Fibroblast of skin of abdomen (primary cell): ENCODE measurements at places on chromosomes 1 and 21.
A peak's percentile ranks its signal among the peaks of the same experiment; 100 is the strongest.

DNA sequence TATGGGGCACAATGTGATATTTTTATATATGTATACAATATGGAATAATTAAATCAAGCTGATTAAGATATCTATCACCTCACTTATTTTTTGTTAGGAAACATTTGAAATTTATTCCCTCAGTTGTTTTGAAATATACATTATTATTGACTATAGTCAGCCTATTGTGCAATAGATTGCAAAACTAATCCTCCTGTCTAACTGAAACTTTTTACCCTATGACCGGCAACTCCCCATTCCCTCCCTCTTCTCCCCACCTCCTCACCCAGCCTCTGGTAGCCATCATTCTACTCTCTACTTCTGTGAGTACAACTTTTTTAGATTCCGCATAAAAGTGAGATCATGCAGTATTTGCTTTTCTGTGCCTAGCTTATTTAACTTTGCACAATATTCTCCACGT is 117.7 kb upstream of the SGIP1 start:
- DNase-seq = no peak

DNA sequence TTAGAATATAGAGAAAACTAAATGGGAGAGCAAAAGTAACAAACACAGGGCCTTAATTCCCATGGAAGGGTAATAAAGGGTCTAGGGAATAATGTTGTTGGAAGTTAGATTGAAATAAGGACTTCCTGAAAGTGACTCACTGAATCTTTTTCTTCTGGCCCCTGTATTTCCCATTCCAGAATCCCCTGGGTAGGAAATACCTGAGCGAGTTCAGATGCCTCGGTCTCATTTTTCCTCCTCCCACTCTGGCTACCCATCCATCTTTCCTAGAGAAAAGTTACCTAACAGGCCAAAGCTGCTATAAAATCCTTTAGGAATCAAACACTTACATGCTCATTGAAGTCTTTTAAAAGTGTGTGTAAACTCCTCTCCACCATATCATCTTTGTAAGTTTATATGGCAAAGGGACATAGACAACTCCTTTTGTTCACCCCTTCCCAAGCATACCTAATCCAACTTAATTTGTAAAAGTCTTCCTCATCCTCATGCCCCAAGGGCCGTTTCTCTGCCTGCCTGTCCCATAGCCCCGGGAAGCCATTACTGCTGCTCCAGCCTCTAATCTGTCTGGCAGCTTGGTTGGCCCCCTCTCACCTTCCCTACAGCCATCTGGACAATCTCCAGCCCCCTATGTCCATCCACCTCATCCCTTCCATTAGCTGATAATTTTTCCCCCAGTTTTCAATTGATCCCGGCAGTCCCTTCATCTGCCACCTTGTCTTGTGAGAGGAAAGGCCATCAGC is 3.3 kb upstream of the MEF2D start:
- peak; percentile 23 for DNase-seq

- DNase-seq = peak; percentile 62
Observed at GRCh38 chr1:59682396-59683080, 132.2 kb upstream of the HOOK1 start.

DNA sequence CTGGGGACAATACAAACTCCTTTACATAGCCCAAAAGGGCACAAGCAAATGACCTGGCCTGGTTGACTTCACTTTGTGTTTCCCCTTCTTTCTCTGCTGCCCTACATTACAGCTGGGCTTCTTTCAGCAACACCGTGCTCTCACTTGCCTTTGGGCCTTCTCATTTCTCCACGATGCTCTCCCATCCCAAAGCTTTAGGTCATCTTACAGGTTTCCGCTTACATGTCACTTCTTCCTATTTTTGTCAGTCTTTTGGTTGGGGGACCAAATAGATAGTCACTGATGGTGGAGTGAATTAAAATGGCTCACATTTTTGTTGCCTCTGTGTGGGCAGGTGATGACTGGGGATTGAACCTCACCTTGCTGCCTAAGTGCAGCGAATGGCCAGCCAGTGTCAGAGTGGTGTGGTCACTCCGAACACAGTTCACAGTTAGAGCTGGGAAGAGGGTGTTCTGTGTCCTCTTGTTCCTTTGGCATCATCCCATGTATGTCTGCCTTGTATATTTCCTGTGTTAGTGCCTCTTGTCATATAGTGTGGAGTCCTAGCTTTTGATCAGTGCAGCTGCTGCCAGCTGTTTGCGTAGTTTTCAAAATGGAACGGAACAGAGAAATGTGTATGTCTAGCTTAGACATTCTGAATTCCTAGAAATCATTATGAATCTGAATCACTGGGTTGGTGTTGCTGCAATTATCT is 134.8 kb downstream of the NOS1AP start:
- DNase-seq = no peak

- DNase-seq = peak; percentile 63
Observed at GRCh38 chr1:240658312-240658960, 46.5 kb upstream of the GREM2 start.

DNA sequence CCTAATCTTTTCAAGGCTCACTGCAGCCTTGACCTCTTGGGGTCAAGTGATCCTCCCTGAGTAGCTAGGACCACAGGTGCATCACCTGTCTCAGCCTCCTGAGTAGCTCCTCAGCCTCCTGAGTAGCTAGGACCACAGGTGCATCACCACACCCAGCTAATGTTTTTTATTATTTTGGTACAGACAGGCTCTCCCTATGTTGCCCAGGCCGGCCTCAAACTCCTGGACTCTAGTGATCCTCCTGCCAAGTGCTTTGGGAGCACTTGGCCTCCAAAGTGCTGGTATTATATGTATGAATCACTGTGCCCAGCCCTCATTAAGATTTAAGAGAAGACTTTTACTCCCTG is 58.5 kb upstream of the S1PR1 start:
- no peak for DNase-seq

- DNase-seq = no peak
Observed at GRCh38 chr1:219812086-219812485, 116.3 kb downstream of the SLC30A10 start.

GRCh38 chr1:20551945-20552727 is at the start of gene FAM43B:
Gene FAM43B, plus strand, starts transcription at chr1:20552573. Its CDS starts 401 bp downstream, at chr1:20552974.
- DNase-seq = peak; percentile 24

- peak; percentile 81 for DNase-seq
Observed at GRCh38 chr1:185566995-185567394, 167.2 kb upstream of the HMCN1 start.

DNA sequence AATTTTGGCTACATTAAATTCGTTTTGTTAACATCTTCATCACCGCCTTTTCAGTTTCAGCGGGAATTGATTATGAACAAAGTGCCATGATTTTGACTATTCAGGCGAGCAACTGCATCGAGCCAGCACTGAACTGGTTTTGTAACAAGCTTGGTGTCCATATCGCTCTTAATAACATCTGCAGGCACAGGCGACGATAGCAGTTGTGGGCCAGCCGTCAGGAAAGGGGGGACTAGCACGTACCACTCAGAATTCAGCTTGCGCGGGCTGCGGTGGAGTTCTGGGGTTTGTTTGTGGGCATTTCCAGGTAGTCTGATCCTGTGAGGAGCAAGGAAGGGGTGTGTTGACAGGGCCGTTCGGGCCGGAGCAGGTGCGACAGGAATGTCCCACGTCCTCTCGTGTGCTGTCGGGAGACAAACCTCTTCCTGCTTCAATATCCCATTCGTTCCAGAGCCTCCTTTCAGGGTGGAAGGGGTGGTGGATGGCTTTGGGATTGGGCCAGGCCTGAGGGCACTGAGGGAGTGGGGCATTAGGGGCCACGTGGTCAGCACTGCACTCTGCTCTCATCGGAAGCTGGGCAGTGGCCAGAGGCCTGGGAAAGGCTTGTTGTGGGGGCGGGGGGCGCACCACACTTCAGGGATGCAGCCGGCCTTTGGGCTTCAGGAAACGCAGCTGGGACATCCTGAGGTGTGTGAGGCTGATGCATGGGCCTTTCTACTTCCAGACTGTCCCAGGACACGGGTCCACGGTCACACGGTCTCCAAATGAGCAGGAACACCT is 39.1 kb downstream of the SKI start:
- no peak for DNase-seq

- DNase-seq = peak; percentile 92
Observed at GRCh38 chr1:245986404-245987218, 520.5 kb downstream of the SMYD3 start.

- peak; percentile 82 for DNase-seq
Observed at GRCh38 chr1:221712198-221712684, 29.6 kb downstream of the DUSP10 start.

- peak; percentile 39 for DNase-seq
Observed at GRCh38 chr1:226608699-226609505, 60.3 kb downstream of the STUM start.

- DNase-seq = no peak
Observed at GRCh38 chr1:203621559-203622262, 4.9 kb upstream of the ATP2B4 start.

- DNase-seq = peak; percentile 78
Observed at GRCh38 chr21:38219049-38219628, 37.7 kb upstream of the KCNJ15 start.

GRCh38 chr1:10965546-10966226 is 46.8 kb upstream of the TARDBP start:
- no peak for DNase-seq

- DNase-seq = peak; percentile 6
Observed at GRCh38 chr1:227944090-227944930, 3.4 kb downstream of the WNT9A start.

GRCh38 chr1:7811476-7811875 is 27.4 kb downstream of the PER3 start:
- no peak for DNase-seq

DNA sequence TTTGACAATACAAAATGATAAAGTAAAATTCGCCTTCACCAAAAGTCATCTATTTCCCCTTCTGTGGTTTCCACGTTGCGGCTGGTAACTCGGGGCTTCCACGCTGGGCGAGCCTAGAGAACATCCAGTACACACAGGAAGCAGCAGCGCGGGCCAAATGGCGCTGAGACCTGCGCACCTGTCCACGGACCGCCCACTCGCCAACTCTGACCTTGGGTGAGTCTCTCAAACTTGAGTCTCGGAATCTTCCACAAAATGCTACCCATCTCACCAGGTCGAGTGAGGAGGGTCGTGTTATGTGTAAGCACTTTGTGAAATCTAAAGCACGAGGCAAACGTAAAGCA is 820 bp upstream of the TTF2 start:
- no peak for DNase-seq

DNA sequence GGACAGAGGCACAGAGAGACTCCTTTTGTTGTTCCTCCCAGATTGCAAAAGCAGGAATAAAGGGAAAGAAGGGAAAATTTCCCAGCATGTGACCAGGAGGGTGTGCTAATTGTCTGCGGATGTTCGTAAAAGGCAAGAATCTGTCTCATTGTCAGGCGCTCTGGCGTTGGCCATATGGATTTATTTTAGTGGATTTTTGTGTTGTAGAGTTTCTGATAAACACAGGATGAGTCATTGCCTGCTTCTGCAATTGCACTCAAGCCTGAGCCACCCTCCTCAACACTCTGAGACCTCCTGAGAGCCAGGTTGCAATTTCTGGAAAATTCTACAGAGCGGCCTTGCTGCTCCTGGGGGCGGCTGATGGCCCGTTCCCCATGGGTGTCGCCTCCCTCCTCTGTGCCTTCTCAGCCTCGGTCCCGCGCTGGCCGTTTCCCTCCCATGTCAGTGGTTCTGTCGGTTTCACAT is 227.7 kb downstream of the KAZN start:
- DNase-seq = peak; percentile 91

GRCh38 chr1:36889478-36890226 is 144.7 kb downstream of the GRIK3 start:
- no peak for DNase-seq

GRCh38 chr1:200895443-200895789 is 716 bp downstream of the INAVA start:
- DNase-seq = no peak

- DNase-seq = no peak
Observed at GRCh38 chr1:111442457-111442856, 6.6 kb downstream of the WDR77 start.

GRCh38 chr1:116347696-116348095 is 25.3 kb upstream of the ATP1A1 start:
- DNase-seq = no peak

GRCh38 chr1:8745749-8746390 is 71.6 kb downstream of the RERE start:
- DNase-seq = no peak

DNA sequence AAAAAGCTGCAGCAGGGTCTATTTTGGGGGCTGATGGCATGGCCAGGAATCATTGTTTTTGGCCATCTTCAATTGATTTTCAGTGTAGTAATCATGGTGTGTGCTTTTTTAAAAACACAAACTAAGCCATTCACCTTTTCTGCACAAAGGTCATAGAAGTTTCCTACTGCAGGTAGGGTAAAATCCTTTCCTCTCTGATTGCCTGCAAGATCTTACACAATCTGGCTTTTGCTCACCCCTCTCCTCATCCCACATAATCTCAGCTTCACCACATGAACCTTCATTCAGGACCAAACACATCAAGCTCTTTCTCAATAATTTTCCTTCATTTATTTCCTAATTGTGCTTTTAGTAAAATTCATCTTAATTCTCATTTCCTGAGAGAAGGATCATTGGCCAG is 38.3 kb upstream of the GBP5 start:
- no peak for DNase-seq

DNA sequence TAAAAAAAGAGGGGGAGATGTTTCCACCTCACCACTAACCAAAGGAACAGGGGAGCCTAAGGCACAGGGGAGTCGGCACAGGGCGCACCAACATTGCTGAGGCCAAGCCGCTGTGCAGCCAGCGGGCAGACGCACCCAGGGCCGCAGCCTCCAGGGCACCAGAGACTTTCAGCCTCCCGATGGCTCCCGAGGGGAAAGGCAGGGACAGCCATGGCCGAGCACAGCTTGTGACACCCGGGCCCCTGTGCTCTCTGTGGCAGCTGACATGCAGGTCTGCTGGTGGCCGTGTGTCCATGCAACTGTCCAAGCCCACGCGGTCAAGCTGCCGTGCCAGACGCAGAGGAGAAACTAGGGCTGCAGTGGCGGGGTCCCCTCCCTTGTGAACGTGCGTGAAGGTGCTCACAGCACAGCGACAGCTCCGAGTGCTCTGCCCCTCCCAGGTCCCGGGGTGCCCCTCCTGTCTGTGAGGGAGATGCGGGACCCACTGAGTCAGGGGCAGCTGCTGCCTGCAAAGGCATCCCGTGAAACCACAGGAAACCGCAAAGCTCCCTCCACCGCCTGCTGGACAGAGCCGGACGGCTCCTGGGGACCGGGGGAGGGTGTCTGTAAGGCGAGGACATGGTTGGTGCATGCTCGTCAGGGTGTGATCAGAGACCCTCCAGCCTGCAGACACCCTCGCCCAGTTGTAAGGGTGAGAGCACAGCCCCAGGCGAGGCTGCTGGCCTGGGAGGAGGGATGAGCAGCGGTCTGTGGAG is 2.5 kb downstream of the KRTAP10-11 start:
- DNase-seq = no peak
